Mesothelial cell of epicardium (in vitro differentiated cells): ENCODE measurements at places on chromosomes 12 and 14. TPM values are rescaled to one million over a fixed set of nuclear protein-coding genes. Genes with fewer than 3 reads are reported as not detected.

DNA sequence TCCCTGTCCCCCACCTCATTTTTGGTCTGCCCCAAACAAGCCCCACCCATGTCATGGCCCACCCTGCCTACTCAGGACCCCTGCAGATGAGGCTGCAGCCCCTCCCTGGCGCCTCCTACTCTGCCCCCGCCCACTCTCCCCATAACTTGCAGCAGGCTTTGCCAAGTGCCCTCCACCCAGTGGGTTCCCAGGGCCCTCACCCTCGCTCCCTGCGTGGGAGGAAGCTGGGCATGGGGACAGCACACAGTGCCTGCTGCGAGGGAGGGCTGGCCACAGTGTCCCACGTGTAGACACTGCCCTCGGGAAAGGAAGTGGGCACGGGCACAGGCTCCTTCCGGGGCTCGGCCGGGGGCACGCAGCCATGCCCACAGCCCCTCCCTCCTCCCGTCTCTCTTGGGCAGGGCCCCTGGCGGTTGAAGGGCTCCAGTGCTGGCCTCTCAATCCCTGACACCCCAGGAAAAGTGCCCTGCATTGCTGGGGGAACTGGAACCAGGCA lies 9.4 kb downstream of the AKT1 start:
- H3K4me3 ChIP-seq, result no peak overlapping the region
- no peaks in the 10 kb centered on the region for H3K4me1 ChIP-seq
- no peaks in the 10 kb centered on the region for H3K36me3 ChIP-seq
- H3K27me3 ChIP-seq, result no peaks in the 10 kb centered on the region
- no peak for DNase-seq

GRCh38 chr12:131487388-131488124 lies 223.3 kb upstream of the SFSWAP start:
- H3K4me3 ChIP-seq, result no peak overlapping the region
- H3K36me3 ChIP-seq, result no peaks in the 10 kb centered on the region
- no peaks in the 10 kb centered on the region for H3K4me1 ChIP-seq
- H3K27me3 ChIP-seq, result peaks cover 52% of the 10 kb centered on the region
- no peak overlapping the region for H3K27ac ChIP-seq
- no peak for DNase-seq

DNA sequence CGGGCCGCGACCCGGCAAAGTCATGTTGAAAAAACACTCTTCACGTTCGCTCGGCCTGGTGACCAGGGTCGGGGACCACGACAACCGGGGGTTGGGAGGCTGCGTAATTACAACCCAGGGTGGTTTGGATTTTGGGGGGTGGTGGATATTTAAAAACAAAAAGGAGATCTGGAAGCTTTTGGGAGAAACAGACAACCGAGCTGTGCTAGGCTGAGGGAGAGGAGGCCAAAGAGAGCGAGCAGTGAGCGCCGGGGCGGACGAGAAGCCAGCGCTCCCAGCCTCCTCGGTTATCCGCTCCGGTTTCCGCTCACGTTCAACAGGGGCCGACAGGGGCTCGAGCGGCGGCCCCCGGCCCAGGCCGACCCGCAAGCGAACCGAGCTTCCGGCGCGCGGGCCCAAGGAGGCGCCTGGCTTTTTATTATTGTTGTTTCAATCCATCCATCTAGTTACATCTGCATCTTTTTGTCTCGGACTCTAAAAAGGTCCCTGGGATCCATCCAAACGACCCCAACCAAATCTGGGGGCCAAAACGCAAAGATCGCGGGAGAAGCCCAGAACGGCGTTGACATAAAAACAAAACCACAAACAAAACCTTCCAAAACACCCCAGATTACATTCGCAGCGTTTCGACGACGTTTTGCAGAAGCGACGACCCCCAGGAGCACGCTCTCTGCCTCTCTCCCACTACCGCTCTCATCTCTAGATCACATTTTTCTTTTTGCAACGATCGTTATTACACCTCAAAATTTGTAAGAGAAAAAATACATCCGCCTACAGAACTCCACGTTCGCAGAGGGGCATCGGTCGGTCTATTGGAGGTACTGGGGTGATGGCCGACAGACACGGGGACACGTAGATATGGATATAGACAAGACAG lies 771 bp downstream of the OTX2 start:
- DNase-seq, result no peak
- no peaks in the 10 kb centered on the region for H3K36me3 ChIP-seq
- H3K4me1 ChIP-seq, result peaks cover 8% of the 10 kb centered on the region
- H3K27me3 ChIP-seq, result peaks cover 97% of the 10 kb centered on the region

DNA sequence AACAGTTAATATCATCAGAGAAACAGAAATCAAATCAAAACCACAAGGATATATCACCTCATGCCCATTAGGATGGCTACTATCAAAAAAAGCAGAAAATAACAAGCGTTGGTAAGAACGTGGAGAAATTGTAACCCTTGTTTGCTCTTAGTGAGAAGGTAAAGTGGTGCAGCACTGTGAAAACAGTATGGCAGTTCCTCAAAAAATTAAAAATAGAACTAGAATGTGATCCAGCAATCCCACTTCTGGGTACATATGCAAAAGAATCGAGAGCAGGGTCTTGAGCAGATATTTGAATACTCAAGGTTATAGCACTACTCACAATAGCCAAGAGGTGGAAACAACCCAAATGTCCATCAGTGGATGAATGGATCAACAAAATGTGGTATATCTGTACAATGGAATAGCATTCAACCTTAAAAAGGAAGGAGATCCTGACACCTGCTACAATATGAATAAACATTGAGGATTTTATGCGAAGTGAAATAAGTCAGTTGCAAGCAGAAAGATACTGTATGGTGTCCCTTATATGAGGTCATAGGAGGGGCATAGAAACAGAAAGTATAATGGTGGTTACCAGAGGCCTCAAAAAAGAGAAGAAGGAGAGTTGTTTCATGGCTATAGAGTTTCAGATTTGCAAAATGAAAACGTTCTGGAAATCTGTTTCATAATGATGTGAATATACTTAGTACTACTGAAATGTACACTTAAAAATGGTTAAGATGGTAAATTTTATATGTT lies 131.0 kb upstream of the EEA1 start:
- H3K27me3 ChIP-seq, result peaks cover 4% of the 10 kb centered on the region
- DNase-seq, result no peak
- peaks cover 11% of the 10 kb centered on the region for H3K4me1 ChIP-seq
- H3K4me3 ChIP-seq, result no peak overlapping the region

- H3K36me3 ChIP-seq, result peaks cover 3% of the 10 kb centered on the region
- no peak for DNase-seq
- H3K4me3 ChIP-seq, result no peak overlapping the region
Observed at GRCh38 chr14:94970941-94971730, 186.2 kb downstream of the DICER1 start.

- DNase-seq, result no peak
- no peak overlapping the region for H3K4me3 ChIP-seq
- no peaks in the 10 kb centered on the region for H3K36me3 ChIP-seq
- peaks cover 13% of the 10 kb centered on the region for H3K4me1 ChIP-seq
- H3K27ac ChIP-seq, result peak overlapping the region; percentile 30
- H3K27me3 ChIP-seq, result no peaks in the 10 kb centered on the region
Observed at GRCh38 chr12:20011200-20011599, 357.1 kb upstream of the PDE3A start.

- no peaks in the 10 kb centered on the region for H3K36me3 ChIP-seq
- peaks cover 8% of the 10 kb centered on the region for H3K4me1 ChIP-seq
- no peak for DNase-seq
- no peak overlapping the region for H3K27ac ChIP-seq
Observed at GRCh38 chr12:15535352-15535781, 213.1 kb downstream of the PTPRO start.

The PNP gene
- 10.3 to 11.3 TPM (median 10.4 TPM) in 3 replicates for total RNA-seq

The PKP2 gene
- 65.3 to 69.5 TPM (median 67.3 TPM) in 3 replicates for total RNA-seq

The KRT3 gene
- 0.50 to 0.78 TPM (median 0.75 TPM) in 3 replicates for total RNA-seq

The AHSA1 gene
- total RNA-seq, result 99.9 to 125 TPM (median 119 TPM) in 3 replicates

The VRTN gene
- total RNA-seq, result not detected in 3 replicates

The LMO3 gene
- total RNA-seq, result 0.53 to 0.69 TPM (median 0.61 TPM) in 3 replicates

The PARP11 gene
- total RNA-seq, result 16.3 to 18.6 TPM (median 16.7 TPM) in 3 replicates
